ENCODE measurements at places on chromosomes 3 and 15.

DNA sequence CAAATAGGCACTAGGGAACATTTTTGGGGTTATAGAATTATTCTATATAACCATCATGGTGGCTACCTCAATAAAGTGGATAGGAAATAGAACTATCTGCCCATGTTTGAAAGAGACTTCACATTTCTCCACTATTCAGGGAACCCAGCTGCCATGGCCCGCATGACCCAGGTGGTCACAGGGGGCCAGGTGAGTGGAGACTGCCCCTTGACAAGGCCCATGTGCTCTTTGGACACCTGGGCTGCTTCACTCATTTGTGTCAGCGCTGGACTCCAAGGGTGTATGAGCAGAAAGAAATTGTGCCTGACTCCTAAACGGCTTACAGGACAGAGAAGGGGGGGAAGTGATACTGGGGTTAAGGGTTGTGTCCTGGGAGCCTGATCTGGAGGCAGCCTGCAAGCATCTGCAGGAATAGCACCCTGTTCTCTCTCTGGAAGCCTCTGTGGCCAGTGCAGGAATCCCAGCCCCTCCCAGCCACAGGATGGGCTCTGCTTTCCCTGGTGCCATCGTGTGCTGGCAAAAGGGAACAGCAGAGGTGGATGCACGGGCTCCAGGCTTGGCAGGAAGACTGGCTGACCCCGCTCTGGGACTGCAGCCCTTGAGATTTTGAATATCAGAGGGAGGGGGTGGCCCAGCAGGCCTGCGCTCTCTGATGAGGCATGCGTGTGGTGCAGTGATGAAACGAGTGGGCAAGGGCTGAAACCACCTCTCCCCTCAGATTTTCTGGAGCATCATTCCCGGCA is 9.1 kb upstream of the C3orf22 start:
- no peak for DNase-seq

DNA sequence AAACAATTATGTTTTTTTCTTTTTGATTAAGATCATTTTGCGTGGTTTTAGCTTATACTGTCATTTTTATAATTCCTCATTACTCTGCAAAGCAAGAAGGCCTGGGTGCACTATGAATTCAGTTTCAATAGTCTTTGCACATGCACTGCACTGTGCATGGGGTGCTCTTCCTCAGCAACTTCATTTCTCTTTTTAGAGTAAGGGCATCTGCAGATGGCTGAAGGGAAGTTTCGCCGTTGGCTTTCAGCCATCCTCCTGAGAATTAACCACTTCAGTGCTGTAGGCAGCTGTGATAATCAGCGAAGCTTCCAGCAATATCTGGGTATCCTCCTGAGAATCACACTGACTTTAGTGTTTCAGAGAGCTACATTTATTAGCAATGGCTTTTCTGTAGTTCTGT is 284.8 kb downstream of the GBE1 start:
- no peak for DNase-seq

- no peak for DNase-seq
These were observed 46.5 kb downstream of the KLHDC8B start for GRCh38 chr3:49217688-49218470.

DNA sequence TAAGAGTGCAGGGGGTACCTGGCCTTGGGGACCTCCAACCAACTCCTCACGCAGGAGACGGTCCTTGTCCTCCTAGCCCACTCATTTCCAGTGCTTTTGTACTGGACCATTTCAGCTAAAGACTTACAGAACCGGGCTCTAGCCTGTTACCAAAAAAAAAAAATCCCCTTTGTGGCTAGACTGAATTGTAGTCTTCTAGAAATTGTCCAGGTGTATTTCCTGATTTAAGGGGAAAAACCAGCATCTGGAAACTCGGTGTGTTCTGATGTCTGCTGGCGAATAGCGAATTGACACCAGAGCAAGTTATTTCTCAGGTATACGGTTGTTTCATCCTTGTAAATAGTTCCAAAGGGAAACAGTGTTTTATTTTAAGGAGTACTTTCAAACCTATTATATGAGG is 21.1 kb upstream of the MINDY4B start:
- DNase-seq, result no peak

DNA sequence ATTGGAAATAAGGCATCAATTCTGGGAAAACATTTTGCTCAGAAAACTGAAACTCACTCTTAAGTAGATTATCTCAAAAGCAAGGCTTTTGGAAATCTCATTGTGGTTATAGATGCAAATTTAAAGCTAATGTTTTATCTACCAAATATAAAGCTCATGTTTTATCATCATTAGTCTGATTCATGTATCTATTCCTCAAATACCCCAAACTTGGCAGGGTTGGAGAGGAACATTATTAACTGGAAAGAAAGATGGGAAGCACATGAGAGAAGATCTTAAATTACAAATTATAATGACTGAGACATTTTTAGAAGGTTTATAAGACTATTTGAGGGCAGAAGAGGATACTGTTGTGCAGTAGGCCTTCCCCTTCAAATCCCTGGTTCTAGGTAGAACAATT is 137.3 kb upstream of the TGFBR2 start:
- DNase-seq, result no peak

DNA sequence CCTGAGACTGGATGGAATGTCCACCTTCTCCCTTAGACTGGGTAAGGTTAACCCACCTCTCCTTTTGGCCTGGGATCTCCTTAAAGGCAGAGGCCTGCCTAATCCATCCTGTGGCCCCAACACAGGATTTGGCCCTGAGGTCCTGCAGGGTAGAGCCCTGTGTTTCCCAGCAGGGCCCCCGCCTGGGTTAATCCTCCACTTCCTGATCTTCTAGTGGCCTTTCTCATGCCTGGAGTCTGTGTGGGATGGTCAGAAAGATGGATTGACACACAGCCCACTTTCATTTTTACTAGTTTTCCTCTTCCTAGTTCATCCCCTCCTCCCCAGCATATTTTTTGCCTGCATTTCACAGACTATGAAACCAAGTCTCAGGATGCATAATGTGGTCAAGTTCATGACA is 48.9 kb upstream of the SLC6A6 start:
- DNase-seq, result no peak

- no peak for DNase-seq
These were observed 9.4 kb downstream of the IMPG2 start for GRCh38 chr3:101310978-101311375.

DNA sequence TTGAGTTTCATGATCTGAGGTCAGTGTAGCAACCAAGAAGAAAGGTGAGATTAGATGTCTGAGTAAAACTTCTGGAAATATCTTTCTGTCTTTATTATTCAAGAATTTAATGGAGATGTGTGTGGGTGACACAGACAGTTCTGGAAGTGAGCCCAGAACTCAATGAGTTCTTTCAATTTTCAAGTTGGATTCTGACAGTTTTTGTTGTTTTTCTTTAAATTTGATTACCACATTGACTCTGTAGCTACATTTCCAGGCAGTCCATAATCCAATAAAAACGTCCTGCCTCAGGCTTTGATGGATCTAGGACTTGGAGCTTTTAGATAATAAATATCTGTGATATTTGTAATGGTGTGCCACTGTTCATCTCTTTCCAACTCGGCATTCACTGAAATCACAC is 3.9 kb upstream of the PARP14 start:
- DNase-seq, result no peak

- no peak for DNase-seq
These were observed 60.8 kb upstream of the GALNT15 start for GRCh38 chr3:16113704-16114103.

DNA sequence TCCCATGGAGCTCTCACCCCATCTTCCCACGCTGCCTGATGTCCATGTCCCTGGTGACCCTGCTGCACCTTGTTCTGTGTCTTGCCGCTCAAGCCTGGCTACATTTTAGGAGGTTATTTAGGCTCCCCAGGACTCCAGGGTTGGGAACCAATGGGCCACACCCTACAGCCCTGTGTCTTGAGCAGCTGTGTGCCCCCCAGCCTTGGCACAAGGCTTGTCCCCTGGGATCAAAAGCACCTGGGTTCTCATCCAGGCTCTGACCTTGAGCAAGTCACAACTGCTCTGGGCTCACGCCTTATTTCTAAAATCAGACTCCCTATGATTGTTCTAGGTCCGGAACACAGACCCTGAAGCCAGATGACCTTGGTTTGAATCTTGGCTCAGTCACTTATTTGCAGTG is 14.1 kb downstream of the SPSB4 start:
- no peak for DNase-seq

GRCh38 chr3:173938159-173938558 is 540.6 kb downstream of the NLGN1 start:
- DNase-seq, result no peak

GRCh38 chr3:183022936-183023516 is 42.7 kb upstream of the DCUN1D1 start:
- no peak for DNase-seq

- DNase-seq, result no peak
These were observed 80.9 kb downstream of the RAP2B start for GRCh38 chr3:153242896-153243295.

DNA sequence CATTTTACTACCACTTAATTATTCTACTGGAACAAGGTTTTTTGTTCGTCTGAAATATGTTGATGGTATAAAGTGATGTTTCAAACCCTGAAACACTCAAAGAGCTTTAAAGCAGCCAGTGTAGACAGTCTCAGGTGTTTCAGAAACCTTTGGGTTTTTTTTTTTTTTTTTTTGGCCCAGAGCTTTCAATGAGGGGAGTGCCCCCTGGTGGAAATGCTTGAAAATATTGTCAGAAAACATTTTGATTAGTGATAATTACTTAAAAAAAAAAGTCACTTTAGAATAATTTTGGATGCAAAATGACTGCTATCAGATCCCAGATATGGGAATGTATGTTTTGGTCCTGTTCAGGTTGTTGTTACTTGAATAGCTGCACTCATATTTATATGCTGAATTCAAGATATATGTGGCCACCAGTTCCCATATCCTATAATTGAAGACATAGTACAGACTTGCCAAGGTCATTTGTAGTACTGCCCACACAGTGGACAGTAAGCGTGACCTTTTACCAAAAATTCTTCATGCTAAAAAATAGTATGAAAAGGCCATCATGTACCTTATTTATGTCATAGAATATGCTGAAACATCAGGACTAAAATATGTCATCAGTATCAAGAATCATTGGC is 35.9 kb downstream of the SATB1 start:
- DNase-seq, result no peak

DNA sequence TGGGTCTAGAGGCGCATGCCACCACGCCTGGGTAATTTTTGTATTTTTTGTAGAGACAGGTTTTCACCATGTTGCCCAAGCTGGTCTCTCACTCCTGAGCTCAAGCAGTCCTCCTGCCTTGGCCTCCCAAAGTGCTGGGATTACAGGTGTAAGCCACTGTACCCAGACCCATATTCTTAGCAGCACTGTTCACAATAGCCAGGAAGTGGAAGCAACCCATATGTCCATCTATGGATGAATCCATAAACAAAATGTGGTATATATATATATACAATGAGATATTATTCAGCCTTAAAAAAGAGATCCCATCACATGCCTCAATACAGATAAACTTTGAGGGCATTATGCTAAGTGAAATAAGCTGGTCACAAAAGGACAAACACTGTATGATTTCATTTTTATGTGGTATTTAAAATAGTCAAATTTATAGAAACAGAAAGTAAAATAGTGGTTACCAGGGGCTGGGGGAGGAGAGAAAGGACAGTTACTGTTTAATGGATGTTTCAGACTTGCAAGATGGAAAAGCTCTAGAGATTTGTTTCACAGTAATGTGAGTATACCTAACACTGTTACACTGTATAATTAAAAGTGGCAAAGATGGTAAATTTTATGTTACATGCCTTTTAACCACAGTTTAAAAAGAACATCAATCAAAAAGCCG is 35.7 kb upstream of the GRAMD1C start:
- DNase-seq, result no peak

DNA sequence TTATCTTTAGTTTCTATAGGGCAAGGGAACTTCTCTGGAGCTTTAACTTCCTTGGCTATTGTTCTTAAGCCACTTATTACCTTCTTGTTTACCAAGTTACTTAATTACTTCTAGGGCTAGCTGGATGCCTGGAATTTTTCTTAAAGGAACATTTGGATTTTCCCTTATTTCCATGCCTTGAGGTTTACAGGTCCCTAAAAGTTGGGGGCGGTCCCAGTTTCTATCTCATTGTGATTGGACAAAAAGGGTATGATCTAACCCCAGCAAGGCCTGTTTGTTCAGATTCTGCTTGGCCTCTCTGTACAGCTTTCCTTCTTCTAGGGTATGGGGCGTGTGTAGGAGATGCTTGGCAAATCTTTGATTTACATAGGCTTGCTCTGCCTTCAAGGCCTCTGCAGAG is 17.4 kb downstream of the PDHB start:
- DNase-seq, result no peak

- no peak for DNase-seq
These were observed 24.1 kb upstream of the SLC6A1 start for GRCh38 chr3:10968401-10968800.

GRCh38 chr15:73593304-73594074 is 39.7 kb downstream of the NPTN start:
- no peak for DNase-seq

GRCh38 chr3:66486646-66487045 is 14.2 kb downstream of the LRIG1 start:
- no peak for DNase-seq

- DNase-seq, result no peak
These were observed 114.1 kb upstream of the PPP2R3A start for GRCh38 chr3:135851201-135852081.

GRCh38 chr3:45992133-45992729 is 3.4 kb downstream of the FYCO1 start:
- DNase-seq, result no peak

DNA sequence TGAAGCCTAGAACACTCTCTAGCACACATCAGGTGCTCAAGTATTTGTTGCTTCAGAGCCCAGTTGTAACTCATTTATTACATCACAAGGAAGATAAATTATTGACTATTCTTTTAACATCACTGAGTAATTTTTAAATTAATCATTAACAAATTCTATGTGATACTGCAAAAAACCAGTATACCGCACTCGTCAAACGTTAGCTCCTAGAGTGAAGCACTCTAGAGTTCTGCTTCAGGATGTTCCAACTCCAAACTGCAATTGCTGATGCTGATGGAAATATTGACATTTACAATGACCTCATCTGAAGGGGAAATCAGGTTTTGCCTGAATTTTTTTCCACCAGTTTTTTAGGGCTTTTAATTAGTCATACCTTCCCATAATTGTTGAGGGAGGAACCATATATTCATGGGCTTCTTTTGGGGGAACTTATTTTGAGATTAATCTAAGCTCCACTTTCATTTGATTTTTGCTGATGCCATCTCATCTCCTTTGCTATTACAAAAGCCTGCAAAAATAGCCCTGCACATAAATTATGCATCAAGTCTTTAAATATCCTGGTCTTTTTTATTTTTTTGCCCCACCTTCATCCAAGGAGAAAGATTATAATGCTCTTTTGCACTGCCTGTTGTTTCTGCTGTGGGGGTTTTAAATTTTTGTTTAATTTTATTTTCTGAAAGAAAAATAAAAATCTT is 123.0 kb upstream of the STAC start:
- DNase-seq, result no peak

Data from activated T-helper 1 cell treated with Interleukin-2 at 50 U/mL for 16 hours (primary cell).